ENCODE measurements at places on chromosomes 5 and 9.

DNA sequence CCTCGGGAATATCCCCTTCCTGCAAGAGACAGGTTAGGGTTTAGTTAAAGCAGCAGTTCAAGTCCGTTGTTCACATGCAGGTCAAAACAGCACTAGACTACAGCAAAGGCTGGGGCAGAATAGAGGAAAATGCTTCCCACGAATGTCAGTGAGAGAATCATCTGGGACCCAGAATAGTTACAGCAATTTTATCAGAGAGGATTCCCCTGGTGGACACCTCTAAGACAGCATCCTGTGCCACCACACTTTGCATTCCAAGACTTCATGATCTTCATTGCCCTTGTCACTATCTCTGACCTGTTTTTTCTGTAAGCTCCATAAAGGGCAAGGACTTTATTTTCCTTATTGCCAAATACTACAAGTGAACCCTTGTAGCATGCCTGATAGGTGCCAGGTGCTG lies 12.9 kb downstream of the GRXCR2 start:
- DNase-seq = no peak

GRCh38 chr9:116072046-116072445 lies 81.5 kb upstream of the PAPPA start:
- DNase-seq = no peak

DNA sequence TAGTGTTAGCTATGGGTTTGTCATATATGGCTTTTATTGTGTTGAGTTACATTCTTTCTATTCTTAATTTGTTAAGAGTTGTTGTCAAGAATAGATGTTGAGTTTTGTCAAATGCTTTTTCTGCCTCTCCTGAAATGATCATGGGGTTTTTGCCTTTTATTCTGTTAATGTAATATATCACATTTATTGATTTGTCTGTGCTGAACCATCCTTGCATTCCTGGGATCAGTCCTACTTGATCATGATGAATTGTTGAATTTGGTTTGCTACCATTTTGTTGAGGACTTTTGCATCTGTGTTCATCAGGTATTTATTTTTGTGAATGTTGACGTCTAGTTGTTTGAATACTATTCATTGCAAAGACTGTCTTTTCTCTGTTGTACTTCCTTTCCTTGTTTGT lies 23.9 kb downstream of the RIC1 start:
- no peak for DNase-seq

DNA sequence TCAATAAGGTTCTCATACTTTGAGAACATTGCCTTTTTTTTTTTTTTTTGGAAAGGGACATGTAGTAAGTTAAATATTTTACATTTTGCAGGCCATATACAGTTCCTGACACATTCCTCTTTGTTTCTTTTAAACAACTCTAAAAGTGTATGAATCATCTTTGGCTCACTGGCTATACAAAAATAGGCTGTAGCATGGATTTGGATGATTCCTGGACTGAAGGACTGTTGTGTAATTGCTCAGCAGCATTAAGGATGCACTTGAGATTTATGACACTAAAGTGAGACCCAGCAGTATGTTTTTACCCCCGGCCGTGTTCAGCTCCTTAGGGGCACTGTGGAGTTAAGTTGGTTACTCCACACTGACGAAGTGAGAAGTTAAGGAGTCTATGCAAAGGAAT lies 41.3 kb downstream of the VPS13A start:
- no peak for DNase-seq

GRCh38 chr9:121372239-121373010 lies 2.4 kb upstream of the STOM start:
- peak; percentile 94 for DNase-seq

- DNase-seq = no peak
Observed at GRCh38 chr9:132969783-132970182, 8.7 kb upstream of the GFI1B start.

GRCh38 chr9:136690104-136690805 lies 3.0 kb upstream of the AGPAT2 start:
- DNase-seq = no peak

DNA sequence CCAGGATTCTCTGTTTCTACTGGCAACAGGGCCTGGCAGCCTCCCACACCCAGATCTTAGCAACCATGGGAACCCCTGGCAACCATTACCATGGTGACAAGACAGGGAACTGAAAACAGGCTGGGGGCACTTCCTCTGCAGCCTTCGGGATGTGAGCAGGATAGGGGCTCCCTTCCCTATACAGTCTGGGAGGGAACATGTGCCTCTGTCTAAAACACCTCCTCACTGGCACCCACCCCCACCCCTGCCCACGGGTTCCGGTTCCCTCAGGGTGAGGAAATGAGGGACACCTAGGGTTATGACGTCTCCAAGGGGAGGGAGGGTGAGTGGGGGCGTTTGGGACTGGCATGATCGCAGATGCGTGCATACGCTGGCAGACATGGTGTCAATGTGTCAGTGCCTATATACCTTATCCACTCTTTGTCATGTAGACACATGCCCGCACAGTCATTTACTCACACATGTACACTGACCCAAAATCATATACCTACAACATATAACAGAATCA lies 3.0 kb upstream of the DNAJB5 start:
- no peak for DNase-seq

DNA sequence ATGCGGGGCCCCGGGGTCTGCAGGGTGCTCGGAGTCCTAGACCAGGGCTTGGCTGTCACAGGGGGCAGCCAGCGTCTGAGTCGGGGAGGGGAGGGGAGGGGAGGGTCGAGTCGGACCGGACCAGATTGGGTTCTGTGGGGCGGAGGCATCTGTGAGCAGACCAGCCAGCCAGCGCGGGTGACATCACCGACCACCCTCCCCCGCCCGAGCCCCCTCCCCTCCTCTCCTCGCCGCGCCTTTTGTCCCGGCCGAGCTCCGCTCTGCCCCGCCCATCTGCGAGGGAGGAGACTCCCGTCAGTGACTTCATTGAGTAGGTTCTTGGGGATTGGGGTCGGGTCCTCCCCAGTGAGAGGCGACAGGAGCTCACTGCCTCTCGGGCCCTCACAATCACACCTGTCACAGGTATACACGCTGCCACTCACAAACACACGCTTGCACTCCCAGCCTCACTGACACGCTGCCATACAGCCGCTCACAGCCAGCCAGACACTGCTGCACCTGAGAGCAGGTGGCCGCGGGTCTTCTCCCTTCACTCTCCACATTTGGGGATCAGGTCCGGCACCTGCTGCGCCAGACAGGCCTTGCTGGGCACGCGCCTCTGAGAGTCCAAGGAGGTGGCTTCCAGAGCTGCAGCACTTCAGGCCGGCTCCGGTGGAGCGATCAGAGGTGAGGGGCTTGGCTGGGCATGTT lies 546 bp downstream of the DNAJB5 start:
- no peak for DNase-seq

GRCh38 chr9:72200452-72200851 lies 51.2 kb downstream of the GDA start:
- DNase-seq = no peak

GRCh38 chr9:277601-278295 lies 63.1 kb downstream of the DOCK8 start:
- no peak for DNase-seq

- peak; percentile 91 for DNase-seq
Observed at GRCh38 chr9:126805554-126806262, 868 bp downstream of the ZBTB43 start.

DNA sequence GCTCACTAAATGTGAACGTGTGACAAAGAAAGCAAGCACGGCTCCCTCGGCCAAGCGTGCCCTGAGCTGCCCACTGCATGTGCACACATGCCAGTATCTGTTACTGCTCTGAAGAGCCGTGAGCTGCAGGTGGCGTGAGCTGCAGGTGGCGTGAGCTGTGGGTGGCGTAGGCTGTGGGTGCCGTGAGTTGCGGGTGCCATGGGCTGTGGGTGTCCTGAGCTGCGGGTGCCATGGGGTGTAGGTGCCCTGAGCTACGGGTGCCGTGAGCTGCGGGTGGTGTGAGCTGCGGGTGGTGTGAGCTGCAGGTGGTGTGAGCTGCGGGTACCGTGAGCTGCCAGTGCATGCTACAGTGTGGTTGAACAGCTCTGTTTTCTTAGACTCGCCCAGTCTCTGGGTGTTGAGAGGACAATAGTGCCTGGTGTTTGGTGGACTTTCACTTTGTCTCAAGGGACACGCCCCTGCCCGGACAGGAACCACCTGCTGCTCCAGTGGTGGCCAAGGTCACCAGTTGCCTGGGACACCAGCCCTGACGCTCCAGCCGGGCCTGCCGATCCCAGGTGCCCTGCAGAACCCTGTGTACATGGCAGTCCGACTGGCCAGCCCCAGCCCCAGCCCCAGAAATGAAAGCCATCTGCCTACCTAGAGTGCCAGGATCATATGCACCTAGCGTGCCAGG lies 6.7 kb downstream of the CCDC187 start:
- DNase-seq = peak; percentile 88

DNA sequence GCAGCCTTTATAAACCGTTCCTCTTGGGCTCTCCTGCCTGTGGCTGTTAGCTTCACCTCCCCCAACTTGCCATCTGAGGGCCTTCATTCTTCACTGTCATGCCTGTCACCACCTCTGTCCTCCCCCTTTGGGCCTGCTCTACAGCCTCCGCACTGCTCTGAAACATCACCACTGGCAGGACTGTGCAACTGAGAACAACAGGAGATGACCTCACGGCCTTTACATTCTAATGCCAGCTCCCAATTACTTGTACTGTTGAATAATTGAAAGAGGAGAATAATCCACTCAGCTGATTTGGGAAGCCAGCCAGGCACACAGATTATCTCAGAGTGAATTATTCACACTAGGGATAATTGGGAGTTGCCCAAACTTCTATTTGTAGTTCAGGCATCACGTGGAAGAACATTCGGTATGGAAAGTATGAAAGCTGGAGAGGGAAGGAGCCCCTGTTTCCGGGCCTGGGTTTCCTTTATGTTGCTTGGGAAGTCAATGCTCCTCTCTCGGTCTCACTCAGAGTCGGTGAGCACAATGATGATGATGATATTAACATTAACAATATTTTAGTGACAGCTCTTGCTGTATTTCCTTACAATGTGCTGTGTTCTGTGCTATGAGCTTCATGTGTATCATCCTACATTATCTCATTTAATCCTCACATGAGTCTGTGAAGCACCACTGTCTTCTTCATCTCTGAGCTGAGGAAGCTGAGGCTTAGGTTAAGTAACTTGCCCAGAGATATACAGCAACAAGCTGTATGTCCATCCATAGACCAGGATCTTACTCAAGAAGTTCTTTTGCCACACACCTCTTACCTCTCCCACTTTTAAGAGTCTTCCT lies 99.3 kb upstream of the LRRTM2 start:
- no peak for DNase-seq

DNA sequence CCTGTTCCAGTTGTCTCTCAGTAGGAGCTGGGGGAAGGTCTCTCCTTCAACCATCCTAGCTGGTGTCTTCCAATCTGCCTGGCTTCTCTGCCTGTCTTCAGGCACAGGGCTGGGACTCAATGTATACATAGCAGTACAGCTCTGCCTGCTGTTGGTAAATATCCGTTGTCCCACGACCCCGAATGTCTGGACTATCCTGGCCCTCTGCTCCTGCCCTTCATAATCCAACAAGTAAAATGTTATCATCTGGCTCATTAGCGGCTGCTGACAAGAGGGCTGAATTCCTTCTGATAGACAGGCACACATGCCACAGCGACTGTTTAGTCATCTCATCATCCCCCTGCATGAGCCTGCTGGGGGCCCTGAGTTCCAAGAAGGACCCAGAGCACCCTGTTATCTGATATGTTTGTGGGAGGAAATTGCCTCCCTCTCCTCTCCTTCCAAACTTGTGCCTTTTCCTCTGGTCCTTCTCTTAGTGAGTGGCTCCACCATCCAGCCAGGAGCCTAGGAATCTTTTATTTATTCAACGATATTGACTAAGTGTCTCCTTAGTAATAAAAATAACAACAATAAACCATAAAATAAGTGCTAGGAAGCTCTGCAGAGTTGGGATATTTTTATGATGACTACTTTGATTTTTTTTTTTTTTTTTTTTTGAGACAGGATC lies 29.5 kb upstream of the TGFBR1 start:
- DNase-seq = peak; percentile 48

- DNase-seq = no peak
Observed at GRCh38 chr5:180495991-180496741, 2.0 kb downstream of the CNOT6 start.

DNA sequence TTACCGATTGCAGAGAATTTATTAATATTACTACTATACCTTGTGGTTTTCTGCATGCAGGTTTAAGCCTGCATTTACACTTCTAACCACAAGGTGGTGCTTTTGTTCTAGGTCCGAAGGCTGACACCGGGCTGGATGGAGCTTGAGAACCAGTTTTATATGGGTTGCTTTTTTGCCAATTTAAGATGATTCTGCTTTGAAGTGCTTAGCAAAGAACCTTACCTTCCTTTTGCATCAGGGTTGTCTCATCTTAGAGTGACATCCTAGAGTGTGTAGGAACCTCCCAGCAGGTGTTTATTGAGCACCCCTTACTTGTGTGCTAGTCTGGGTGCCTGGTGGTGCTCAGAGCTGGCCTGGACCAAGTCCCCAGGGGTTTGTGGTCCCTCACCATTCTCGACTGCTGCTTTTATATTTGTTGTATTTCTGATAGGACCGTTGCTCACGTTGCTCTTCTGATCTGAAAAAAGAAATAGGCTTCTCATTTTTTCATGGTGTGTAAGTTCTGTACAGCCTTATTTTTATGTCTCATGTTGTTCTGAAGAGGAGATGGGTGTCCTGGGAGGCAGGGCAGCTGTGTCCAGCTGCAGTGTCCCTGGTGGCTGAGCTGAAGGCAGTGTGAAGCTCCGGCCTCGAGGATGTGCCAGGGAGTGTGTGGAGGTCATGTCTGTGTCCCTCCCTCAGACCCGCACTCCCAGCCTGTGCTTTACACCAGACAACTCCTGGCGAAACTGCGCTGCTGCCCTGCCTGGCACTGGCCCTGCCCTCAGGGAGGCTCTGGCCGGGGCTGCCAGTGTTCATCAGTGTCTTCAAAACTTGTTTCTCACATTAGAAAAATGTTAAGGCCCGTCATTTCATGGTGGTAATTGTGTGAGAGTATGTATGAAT lies 54.3 kb downstream of the EHMT1 start:
- peak; percentile 39 for DNase-seq

- DNase-seq = no peak
Observed at GRCh38 chr5:14869668-14870164, 1.9 kb downstream of the ANKH start.

DNA sequence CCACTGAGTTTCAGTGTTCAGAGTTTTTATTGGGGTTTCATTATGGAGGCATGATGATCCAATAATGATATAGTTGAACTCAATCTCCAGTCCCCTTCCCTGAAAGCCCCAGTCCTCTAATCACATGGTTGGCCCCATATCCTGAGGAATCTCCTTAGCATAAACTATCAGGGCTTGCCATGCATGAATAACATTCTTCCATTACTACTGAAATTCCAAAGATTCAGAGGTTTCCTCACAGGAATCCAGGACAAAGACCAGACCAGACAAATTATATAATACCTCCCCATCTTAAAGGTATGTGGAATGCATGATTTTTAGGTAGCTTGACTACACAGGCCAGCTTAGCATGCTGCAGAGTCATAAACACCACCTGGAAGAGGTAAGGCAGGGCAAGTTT lies 15.5 kb upstream of the LRRTM2 start:
- no peak for DNase-seq

GRCh38 chr5:97097326-97098230 lies 44.8 kb downstream of the LIX1 start:
- DNase-seq = no peak

DNA sequence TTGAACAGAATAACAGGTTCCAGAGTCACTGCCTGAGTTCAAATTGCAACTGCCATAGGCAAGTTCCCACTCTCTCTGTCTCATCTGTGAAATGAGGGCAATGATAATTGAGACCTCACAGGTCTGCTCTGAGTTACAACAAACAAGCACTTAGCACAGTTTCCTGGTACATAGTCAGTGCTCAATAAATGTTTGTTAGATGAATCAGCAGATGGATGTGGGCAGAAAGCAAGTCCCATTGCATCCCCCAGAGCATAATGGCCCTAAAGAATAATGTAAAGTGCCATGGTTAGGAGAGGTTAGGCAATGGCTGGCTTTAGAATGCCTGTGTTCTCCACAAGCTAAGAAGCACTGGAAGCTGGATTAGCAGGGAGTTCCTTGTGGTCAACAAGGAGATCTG lies 136.5 kb upstream of the LARP1 start:
- DNase-seq = no peak

Measured in PC-9 (cell line).